Prostate gland (tissue), 2 donors: ENCODE measurements at places on chromosomes 1 and 21. TPM values are rescaled to one million over a fixed set of nuclear protein-coding genes. Genes with fewer than 3 reads are reported as not detected.

DNA sequence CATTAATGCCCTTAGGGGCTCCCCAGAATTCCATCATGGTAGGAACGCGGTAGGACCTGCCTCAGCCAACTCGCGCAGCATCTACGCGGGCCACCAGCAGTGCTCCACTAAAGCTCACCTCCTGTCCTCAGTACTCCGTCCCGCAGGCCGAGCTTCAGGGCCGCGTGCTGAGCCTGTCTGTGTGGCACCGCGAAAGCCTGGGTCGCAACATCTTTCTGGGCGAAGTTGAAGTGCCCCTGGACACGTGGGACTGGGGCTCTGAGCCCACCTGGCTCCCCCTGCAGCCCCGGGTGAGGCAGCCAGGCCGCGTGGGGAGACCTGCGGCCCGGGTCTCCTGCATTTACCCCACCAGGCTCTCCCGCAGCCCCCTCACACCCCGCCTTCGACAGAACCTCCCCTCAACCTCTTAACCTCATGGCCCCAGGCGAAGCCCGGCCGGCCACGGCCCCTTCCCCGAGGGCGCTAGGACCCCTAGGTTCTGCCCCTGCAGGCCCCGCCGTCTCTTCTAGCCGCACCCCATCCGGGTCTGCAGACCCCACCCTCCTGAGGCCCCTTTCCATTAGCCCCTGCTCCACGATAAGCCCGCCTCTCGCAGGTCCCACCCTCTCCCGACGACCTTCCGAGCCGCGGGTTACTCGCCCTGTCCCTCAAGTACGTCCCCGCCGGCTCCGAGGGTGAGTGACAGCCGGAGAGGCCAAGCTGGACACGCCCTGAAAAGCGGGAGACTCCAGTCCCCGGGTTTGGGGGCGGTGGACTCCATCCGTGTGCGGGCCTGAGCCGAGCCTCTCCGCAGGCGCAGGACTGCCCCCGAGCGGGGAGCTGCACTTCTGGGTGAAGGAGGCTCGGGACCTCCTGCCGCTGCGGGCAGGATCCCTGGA is 9.1 kb downstream of the SYTL1 start:
- no peak for DNase-seq
- peaks cover 5% of the 10 kb centered on the region for H3K4me1 ChIP-seq
- no peaks in the 10 kb centered on the region for H3K27me3 ChIP-seq
- H3K36me3 ChIP-seq, result peaks cover 6% of the 10 kb centered on the region

- H3K36me3 ChIP-seq, result no peaks in the 10 kb centered on the region
- peak overlapping the region; percentile 97 for H3K27ac ChIP-seq
- H3K4me3 ChIP-seq, result peak overlapping the region; percentile 95
- no peaks in the 10 kb centered on the region for H3K27me3 ChIP-seq
- peak; percentile 47 for DNase-seq
Observed at GRCh38 chr1:41241354-41241748, 755 bp downstream of the SCMH1 start.

DNA sequence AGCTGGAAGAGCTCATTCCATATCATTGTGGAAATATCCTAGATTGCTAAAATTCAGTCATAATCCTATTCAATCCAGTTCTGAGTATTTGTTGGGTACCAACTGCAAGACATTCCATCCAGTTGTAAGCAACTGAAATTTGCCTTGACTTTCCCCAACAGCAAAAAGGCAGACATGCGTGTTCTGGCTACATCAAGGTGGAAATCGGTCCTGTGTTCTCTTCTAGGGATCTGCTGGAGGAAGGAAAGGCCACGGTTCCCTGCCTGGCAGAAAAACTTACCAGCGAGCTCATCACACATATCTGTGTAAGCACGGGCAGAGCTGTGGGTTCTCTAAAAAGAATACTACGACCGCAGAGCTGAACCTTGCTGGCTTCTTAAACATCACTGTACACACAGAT is 17.5 kb downstream of the MX1 start:
- no peaks in the 10 kb centered on the region for H3K4me1 ChIP-seq
- H3K4me3 ChIP-seq, result no peak overlapping the region
- no peak for DNase-seq
- no peaks in the 10 kb centered on the region for H3K36me3 ChIP-seq

The OR2T35 gene
- not detected for total RNA-seq

DNA sequence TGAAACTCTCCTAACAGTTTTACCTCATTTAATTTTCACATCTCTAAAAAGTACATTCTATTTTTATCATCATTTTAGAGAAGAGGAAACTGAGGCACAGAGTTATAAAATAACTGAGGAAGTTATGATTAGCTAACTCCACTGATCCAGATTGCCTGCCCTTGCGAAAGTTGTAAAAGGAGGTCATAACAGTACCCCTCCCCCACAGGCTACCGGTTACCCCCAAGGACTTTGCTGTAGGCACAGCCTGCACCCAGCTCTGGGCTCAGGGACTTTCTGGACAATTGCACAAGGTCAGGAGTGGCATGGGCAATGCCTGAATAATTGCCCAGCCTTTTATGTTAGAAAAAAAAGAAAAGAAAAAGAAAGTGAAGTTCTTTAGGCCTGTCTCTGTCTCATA is 22.7 kb downstream of the PIGM start:
- H3K27ac ChIP-seq, result no peak overlapping the region
- H3K4me1 ChIP-seq, result no peaks in the 10 kb centered on the region
- DNase-seq, result no peak
- H3K36me3 ChIP-seq, result no peaks in the 10 kb centered on the region
- no peak overlapping the region for H3K4me3 ChIP-seq

The SIPA1L2 gene
- 8.1 TPM for total RNA-seq

DNA sequence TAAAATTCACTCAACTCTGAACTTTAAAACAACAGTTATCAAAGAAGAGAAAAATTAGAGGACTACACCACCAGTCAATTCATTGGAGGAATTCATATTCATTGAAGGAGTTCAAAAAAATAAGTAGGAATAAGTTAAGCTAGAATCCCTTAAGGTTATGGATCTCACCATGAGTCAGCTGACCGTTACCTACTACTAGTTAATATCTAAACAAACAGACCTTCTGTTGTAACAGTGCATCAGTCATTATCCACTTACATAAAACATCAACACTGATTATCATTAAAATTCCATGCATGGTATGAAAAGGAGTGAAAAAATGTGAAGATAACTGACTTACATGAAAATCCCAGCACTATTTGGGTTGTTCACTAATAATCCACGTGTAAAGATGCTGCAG is 44.9 kb downstream of the FOXJ3 start:
- no peak overlapping the region for H3K4me3 ChIP-seq
- no peak for DNase-seq
- H3K4me1 ChIP-seq, result no peaks in the 10 kb centered on the region
- H3K36me3 ChIP-seq, result no peaks in the 10 kb centered on the region
- no peaks in the 10 kb centered on the region for H3K27me3 ChIP-seq
- no peak overlapping the region for H3K27ac ChIP-seq

- no peaks in the 10 kb centered on the region for H3K4me1 ChIP-seq
- no peaks in the 10 kb centered on the region for H3K36me3 ChIP-seq
- H3K27ac ChIP-seq, result no peak overlapping the region
- H3K27me3 ChIP-seq, result no peaks in the 10 kb centered on the region
- no peak overlapping the region for H3K4me3 ChIP-seq
Observed at GRCh38 chr1:209621741-209622655, 30.2 kb downstream of the LAMB3 start.

- H3K4me1 ChIP-seq, result no peaks in the 10 kb centered on the region
- H3K27ac ChIP-seq, result peak overlapping the region; percentile 61
- no peaks in the 10 kb centered on the region for H3K27me3 ChIP-seq
- DNase-seq, result no peak
Observed at GRCh38 chr21:16086121-16086520, 356.3 kb downstream of the USP25 start.

DNA sequence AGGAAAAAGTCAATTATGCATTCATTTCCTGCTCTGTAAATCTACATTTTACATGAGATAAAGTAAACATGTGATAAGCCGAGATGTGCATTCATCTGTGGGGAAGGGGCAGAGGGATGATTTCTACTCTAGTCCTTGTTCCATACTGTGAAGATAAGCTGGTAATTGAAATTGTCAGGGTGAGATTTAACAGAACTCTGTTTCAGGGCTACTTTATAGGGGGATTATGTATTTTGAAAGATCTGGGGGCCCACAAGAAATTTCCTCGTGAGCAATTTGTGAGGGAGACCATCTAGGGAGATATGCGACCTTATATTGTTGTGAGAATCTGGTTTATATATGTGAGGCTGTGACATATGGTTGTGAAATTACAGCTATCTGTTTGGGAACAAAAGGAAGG is 73.1 kb upstream of the KCNK1 start:
- no peaks in the 10 kb centered on the region for H3K27me3 ChIP-seq
- no peak for DNase-seq
- H3K4me3 ChIP-seq, result no peak overlapping the region
- H3K4me1 ChIP-seq, result no peaks in the 10 kb centered on the region
- H3K36me3 ChIP-seq, result no peaks in the 10 kb centered on the region

GRCh38 chr1:183871142-183871541 is 66.2 kb downstream of the RGL1 start:
- no peaks in the 10 kb centered on the region for H3K27me3 ChIP-seq
- no peak for DNase-seq
- H3K27ac ChIP-seq, result no peak overlapping the region
- H3K4me1 ChIP-seq, result peaks cover 2% of the 10 kb centered on the region
- no peak overlapping the region for H3K4me3 ChIP-seq
- H3K36me3 ChIP-seq, result no peaks in the 10 kb centered on the region

DNA sequence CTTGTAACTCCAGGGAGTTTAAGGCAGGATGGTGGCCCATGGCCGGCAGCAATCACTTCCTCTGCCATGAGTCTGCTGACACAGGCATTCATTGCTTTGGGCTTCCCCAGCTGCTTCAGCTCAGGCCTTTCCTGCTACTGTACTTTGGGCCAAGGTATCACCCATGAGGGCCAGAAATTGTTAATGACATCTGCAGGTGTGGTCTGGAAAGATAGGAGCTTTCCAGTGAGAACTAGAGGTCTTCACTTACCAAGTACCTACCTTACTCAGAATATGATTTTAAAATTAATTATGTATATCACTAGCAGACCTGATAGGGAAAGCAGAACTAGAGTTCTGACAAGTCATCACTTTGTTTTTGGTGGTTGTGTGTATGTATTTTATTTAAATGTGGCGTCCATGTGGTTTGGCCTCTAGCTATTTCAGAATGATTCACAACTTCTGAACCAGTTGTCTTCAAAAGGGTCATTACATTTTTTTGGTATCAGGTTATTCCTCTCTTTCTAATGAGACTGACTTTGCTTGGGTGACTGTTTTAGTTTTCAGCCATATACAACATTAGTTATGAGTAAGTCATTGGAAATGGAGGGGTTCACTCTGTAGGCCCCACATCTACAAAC is 2.7 kb downstream of the RGL1 start:
- no peak overlapping the region for H3K27ac ChIP-seq
- H3K27me3 ChIP-seq, result no peaks in the 10 kb centered on the region
- H3K4me3 ChIP-seq, result no peak overlapping the region
- peaks cover 3% of the 10 kb centered on the region for H3K4me1 ChIP-seq

DNA sequence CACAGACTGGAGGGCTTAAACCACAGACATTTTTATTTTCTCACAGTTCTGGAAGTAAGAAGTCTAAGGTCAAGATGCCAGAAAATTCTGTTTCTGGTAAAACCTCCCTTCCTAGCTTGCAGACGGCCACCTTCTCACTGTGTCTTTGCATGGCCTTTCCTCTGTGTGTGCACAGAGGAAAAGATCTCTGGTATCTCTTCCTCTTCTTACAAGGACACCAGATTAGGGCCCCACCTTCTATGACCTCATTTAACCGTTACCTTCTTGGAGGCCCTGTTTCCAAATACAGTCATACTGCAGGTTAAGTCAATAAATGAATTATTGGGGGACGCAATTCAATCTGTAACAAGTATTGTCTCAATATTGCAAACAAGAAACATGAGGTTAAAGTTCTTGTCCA is 63.0 kb upstream of the PRDX6 start:
- H3K4me3 ChIP-seq, result no peak overlapping the region
- no peaks in the 10 kb centered on the region for H3K27me3 ChIP-seq
- no peaks in the 10 kb centered on the region for H3K36me3 ChIP-seq
- DNase-seq, result no peak

DNA sequence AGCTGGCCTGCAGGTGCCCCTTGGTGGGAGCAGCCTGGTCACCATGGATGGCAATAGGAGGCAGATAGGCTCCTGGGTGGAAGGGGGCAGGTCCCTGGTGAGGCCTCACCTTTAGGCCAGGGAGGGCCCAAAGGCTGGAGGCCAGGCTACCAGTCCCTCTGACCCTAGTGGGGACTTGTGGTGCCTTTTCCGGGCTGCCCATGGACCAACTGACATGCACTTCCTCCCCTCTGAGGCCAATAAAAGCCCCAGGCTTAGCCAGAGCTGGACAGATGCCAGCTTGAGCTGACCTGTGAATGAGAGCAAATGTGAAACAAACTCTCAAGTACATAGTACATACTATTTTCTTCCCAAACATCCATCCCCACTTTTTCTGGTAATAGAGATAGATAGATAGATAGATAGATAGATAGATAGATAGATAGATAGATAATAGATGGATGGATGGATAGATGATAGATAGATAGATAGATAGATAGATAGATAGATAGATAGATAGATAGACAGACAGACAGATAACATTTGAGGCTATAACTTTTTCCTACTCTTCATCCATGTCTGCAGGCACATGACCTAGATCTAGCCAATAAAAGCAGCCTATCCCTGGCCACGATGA is 9.2 kb upstream of the CTTNBP2NL start:
- no peaks in the 10 kb centered on the region for H3K4me1 ChIP-seq
- H3K27ac ChIP-seq, result no peak overlapping the region
- no peaks in the 10 kb centered on the region for H3K27me3 ChIP-seq
- no peaks in the 10 kb centered on the region for H3K36me3 ChIP-seq
- DNase-seq, result no peak
- no peak overlapping the region for H3K4me3 ChIP-seq
